ENCODE measurements at places on chromosomes 2 and 18.

GRCh38 chr2:104866883-104867812 is 13.2 kb downstream of the POU3F3 start:
- no peak for DNase-seq

GRCh38 chr2:146597291-146597690 is 1247.5 kb upstream of the ACVR2A start:
- DNase-seq = no peak

DNA sequence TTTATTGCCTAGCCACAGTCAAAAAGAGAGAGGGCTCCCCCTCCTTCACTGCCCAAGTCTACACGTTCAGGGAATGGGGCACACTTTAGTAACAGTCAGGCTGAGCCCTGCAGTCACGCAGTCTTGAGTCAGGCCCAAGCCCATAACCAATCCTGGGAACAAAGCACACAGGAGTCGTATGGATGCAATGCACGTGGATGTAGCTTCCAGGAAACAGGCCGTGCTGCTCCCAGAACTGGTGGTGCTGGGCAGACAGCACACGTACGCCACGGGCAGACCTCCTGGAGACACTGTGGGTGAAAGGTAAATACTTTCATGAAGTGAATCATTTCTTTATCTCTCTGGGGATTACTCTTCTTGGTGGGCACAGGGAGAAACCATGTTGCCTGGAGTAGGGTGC is 30.0 kb upstream of the MBP start:
- DNase-seq = no peak

DNA sequence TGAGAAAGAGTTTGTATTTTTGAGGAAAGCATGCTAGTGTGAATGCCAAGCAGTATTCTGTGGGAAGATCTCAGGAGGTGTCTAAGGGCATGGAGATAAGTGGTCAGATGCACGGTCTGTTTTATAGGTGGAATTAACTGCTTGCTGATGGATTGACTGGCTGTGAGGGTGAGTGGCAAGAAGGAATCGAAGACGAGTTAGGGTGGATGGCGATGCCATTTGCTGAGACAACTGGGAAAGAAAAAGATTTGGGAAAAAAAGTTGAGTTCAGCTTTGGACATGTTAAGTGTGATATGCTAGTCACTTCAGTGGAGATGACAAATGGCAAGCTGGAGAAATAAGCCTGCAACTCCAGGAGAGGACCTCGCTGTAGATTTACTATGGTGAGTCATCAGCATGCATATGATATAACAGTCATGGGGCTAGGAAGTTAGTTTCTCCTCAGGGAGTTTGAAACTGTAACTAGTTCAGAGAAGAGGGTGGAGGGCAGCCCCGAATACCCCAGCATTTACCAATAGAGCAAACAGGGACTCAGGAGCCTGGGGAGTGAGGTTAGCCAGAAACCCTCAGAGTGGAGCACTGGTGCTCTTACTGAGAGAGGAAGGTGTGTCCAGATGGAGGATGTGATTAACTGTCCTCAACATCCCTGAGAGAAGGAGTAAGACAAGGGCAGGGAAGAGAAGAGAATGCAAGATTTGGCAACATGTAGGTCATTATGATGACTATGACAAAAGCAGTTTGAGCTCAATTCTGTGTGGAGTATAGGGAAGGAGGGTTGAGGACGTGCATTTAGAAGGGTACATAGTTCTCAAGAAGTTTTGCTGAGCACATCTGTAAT is 2.0 kb upstream of the HK2 start:
- no peak for DNase-seq

DNA sequence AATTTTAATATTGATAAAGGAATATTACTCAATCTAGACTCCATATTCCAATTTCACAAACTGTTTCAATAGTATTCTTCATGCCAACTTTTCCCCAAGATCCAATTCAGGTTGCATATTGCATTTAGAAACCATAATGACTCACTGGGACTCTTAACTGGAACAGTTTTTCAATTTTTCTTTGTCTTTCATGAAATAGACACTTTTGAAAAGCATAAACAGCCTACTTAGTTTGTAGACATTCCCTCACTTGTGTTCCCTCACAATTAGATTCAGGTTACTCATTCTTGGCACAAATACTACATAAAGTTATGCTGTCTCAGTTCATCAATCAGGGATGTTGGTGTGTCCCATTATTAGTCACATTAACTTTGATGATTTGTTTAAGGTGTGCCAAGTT is 1768.4 kb upstream of the PIK3C3 start:
- no peak for DNase-seq

DNA sequence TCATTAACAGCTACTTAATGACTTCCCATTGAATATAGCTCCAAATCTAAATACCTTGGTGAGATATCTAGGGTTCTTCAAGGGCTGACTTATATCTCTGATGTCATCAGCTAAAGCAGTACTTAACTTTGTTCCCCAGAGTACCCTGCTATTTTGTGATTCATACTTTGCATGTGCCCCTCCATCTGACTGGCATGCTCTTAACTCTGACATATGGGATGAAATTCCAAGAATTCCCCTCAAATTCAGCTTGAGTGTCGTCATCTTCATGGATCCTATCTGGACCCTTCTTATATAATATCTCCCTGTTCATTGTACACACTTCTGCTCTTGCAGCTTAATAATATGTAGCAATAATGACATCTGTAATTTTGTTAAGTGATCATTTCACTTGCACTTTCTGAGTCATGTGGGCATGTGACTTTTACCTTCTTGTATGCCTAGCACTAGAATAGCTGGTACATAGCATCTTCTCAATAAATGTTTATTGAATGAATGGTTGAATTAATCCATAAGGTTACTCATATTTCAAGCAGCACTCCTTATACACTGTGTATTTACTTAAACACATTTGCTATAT is 172.9 kb downstream of the WDR7 start:
- no peak for DNase-seq

DNA sequence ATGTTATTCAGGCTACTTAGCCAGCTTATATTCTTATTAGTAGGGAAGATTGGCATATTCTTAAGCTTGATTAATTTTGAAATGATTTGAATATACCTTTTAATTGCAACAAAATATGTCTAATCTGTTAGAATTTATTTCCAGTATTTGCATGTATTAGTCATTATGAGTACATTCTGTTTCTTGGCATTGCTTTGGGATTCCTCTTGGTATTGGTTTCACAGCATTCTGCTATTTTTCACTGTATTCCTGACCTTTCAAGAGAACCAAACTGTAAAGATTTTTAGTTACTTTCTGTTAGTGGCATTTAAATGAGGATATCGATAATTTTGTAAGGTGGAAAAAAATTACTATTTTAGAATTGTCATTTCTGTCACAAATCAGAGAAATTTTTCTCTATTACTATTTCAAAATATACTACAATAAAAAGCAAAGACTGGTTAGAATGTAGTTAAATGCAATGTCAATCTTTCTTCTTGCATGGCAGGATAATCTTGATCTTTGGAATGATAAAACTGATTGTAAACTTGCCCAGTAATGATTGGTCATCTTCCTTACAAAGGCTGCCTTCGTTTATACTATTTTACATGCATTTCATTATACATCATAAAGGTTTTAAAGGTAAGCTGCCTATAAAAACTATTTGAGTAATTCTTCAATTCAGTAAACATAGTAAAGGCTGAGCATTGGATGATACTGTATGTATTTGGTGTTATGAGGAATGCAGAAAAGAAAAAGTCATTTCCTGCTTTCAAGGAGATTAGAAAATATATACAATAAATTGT is 86.1 kb downstream of the SLC4A10 start:
- no peak for DNase-seq

DNA sequence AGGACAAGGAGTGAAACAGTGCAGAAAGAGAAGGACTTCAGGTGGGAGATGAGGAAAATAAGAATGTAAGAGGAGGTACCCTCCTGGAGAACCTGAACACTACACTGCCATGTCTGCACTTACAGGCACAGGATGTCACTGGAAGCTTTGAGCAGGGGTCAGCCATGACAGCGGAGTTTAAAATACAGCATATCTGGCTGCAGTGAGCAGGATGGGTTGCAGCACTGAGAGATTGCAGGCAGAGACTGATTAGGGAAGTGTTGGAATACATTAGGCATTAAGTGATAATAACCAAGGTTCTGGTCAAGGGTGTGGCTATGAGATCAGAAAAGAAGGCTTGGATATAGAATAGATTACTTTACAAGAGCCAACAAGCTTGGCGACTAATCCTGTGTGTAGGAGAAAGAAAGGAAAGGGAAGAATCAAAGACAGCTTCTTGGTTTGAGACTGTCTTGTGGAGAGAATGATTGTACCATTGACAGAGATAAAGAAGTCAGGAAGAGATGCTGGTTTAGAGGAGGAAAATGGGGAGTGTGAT is 171.1 kb upstream of the RBMS1 start:
- DNase-seq = no peak

DNA sequence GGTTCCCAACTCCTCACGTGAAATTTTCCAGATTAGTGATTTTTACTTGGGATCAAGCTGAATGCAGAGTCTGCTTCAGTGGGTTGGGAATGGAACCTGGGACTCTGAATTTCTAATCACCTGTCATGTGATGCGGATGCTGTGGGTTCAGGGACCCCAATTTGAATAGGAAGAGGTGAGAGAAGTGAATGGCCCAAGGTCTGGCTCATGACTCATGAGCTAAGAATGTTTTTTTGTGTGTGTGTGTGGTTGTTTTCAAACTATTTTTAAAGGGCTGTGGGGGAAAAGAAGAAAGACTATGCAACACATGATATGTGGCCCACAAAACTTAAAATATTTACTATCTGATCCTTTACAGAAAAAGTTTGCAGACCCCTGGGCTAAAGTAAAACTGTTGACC is 108.5 kb upstream of the CYRIA start:
- no peak for DNase-seq

DNA sequence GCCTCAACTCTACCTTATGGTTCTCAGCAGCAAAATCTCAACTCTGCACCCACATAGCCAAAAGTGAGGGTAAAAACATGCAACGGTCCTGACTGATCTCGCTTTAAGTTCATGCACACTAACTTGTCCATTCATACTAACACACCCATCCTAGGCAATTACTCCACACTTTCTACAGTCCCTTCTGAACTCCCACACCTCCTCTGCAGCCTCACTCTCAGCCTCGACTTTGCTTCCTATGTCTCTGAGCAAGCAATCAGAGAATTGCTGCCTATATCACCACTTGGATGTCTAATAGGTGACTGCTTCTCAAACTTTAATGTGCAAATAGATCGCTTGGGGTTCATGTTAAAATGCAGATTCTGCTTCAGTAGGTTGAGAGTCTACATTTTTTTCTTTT is 7.8 kb upstream of the TMBIM1 start:
- DNase-seq = no peak

DNA sequence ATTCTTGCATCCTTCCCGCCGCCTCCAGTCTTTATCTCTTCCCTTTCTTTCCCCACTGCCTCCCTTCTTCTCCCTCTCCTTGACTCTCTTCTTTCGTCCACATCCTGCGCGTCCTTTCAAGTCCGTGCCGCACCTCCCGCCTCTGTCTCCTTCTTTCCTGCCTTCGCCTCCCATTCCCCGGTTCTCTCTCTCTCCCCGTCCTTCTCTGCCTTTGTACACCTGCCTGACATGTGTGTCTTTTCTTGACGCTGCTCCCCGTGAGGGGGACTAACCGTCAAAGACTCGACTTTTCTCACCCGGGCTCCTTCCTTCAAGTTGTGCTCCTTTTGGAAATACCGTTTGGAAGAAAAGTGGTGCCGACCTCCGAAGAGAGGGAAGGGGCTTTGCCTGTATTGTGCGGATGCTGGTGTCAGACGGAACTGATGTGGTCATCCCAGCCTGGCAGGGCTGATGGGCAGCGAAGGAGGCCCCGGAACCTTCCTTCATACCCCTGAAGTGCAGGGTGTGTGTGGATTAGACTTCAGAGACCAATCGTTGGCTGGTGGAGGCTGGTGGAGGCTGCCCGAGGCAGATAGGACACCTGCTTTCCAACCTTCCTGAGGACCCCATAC is 879 bp downstream of the TMEM178A start:
- no peak for DNase-seq

- DNase-seq = no peak
Observed at GRCh38 chr2:122851161-122851560, 1095.7 kb downstream of the TSN start.

DNA sequence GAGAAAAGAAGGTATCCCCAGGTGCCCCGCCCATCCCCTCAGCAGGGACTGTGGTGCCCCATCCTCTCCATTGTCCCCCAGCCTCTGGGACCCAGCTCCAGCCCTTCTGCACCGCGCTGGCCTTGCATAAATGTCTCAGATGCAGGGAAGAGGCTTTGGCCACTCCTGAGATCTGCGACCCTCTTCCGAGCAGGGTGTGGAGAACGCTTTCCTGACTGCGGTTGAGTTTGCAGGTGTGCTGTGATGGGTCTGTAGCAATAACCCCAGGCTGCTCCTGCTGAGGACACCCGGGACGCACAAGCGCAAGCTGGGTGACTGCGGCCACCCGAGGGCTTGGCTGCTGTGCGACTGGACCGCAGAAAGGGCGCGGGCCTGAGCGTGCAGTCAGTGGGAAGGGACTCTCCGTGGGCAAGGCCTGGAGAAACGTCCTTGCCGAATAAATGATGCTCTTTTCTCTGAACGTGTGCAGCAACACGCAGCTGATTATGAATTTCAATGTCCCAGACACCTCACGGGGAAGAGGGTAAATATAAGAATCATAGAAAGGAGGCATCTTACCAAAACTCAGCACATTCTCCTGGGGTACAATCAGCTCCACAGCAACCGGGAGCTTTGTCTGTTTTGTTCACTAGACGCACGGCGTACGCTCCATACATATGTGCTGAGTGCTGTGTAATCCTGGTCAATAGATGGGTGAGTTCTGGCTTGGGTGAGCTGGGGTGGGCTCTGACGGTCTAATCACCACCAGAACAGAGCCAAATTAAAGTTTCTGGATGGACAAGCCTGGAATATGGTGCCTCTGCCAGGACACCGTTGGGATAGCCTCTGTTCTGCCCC is 67.5 kb upstream of the ZNF516 start:
- no peak for DNase-seq

- no peak for DNase-seq
Observed at GRCh38 chr18:11888726-11889125, 19.4 kb downstream of the MPPE1 start.
